ENCODE measurements at places on chromosomes 5 and 9.

GRCh38 chr5:67268231-67269021 is 71.8 kb upstream of the CD180 start:
- DNase-seq: no peak

GRCh38 chr5:15797116-15797515 is 297.1 kb downstream of the FBXL7 start:
- DNase-seq: no peak

DNA sequence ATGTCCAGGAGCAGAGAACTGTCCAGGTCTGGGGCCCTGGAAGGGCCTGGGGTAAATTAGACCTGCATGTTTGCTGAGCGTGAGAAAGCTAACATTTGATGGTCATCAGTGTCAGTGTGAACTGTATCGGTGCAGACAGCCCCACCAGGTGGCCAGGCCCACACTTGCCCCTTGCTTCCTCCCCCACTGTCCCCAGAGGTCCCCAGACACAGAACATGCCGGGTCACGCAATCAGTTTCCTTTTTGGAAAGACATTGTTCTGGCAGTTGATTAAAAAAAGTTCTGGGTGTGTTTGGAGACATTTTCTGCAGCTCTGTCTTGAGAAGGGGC is 1.5 kb downstream of the NKD2 start:
- no peak for DNase-seq

- DNase-seq: no peak
Observed at GRCh38 chr5:143985832-143986515, 174.0 kb downstream of the HMHB1 start.
